ENCODE measurements at places on chromosomes 1 and 21. TPM values are rescaled to one million over a fixed set of nuclear protein-coding genes. Genes with fewer than 3 reads are reported as not detected.

The AADACL4 gene
- polyA plus RNA-seq = not detected

GRCh38 chr1:98426092-98426491 lies 235.4 kb upstream of the SNX7 start:
- H3K27ac ChIP-seq = no peak overlapping the region
- no peaks in the 10 kb centered on the region for H3K36me3 ChIP-seq
- no peak for DNase-seq
- H3K4me3 ChIP-seq = no peak overlapping the region

The BGLAP gene
- 5.8 TPM for polyA plus RNA-seq

DNA sequence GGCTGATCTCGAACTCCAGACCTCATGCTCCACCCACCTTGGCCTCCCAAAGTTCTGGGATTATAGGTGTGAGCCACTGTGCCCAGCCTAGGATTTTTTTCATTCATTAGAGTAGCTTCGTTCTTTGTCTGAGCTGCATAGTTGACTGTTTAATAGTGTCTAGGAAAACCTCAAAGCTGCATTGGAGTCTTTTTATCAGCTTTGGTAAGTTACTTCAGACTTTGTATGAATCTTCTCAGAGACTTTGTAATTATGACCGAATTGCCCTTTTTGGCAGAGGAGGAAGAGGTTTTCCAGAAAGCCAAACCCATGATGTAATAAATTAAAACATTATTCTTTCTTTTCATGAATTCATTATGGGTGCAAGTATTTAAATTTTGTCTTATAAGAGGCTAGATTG lies 5.1 kb downstream of the DNAJB4 start:
- H3K27ac ChIP-seq = no peak overlapping the region
- H3K4me1 ChIP-seq = peaks cover 5% of the 10 kb centered on the region
- no peak overlapping the region for H3K4me3 ChIP-seq
- no peaks in the 10 kb centered on the region for H3K27me3 ChIP-seq

- peaks cover 3% of the 10 kb centered on the region for H3K27me3 ChIP-seq
- DNase-seq = no peak
- no peak overlapping the region for H3K27ac ChIP-seq
These were observed 29.0 kb downstream of the GRHL3 start for GRCh38 chr1:24348196-24348595.

DNA sequence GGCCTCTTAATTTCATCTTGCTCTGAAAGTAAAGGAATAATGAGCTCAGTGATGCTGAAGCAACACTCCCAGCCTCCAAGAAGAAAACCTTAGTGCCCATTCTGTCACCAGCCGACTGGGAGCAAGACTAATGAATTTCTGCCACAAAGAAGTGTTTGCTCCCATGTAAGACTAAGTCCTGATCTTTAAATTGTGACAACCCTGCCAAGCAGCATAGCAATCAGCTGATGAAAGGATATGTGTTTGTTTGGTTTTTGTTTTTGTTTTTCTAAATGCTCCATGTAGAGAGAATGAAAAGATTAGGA lies 113.7 kb upstream of the PALMD start:
- no peaks in the 10 kb centered on the region for H3K36me3 ChIP-seq
- H3K27me3 ChIP-seq = no peaks in the 10 kb centered on the region
- no peaks in the 10 kb centered on the region for H3K4me1 ChIP-seq
- H3K4me3 ChIP-seq = no peak overlapping the region
- no peak for DNase-seq

DNA sequence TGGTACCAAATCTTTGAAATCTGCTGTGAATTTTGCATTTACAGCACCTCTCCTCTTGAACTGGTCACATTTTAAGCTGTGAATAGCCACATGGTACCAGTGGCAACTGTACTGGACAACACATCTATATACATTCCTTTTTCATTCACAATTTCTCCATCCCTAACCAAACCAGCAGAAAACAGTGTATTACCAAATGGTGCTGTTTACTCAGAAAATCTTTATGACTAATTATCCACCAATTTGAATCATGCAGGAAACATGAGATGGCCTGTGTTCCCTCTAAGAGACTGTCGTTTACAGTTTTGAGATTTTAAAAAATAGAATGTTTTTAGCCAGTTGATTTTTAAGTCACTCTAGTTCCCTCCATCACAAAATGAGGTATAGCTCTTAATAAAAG lies 17.6 kb upstream of the CCT8 start:
- no peak for DNase-seq
- H3K27ac ChIP-seq = no peak overlapping the region
- no peak overlapping the region for H3K4me3 ChIP-seq

The AMIGO1 gene
- polyA plus RNA-seq = 2.0 TPM

The S100A7 gene
- not detected for polyA plus RNA-seq

DNA sequence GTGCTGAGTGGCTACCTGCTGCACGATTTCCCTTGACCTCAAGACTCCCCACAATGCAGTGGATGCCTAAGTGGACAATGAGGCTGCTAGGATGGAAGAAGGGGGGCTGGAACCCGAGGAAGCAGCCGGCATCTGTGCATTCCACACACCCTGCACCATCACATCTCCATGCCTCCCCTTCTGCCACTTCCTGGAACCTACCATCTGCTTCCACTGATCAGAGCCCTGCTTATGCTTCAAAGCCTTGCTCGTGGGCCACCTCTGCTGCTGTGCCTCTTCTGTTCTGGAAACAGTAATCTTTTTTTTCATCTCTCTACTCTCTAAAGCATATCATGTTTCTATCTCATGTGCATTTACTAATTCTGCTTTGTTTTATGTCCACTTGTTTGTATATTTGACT lies 66.2 kb upstream of the WDR26 start:
- H3K36me3 ChIP-seq = no peaks in the 10 kb centered on the region
- no peak overlapping the region for H3K4me3 ChIP-seq
- no peak overlapping the region for H3K27ac ChIP-seq
- H3K27me3 ChIP-seq = no peaks in the 10 kb centered on the region

DNA sequence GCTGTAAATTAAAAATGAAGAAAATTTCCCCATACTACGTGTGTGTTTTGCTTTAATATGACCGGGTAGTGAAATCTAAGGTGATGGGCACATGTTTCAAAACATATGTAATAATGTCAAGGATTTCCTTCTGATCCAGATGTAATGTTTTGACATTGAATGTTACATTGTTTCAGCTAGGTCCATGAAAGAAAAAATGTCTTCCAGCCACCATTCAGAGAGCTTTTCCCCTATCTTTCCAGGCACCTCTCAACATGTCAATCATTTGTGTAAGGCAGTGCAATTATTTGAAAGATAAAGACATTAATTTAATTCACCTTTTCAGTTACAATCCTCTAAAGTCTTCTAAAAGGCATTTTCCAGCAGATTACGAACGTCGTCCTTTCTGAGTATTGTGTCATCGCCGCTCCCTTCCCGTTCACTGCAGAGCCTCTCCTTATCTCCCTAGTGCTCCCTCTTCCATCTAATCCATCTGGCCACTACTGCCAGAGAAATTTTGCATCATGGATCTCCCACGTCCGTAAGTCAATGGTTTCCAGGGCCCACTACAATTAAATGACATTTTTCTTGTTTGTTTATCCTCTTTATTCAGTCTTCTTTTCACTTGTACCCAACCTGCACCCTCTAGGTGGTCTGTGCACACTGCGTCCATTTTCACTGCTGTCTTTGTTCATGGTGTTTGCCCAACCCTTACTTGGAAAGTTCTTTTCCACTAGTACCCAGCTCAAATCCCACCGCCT lies 1.3 kb upstream of the VAMP3 start:
- H3K4me3 ChIP-seq = no peak overlapping the region
- H3K27ac ChIP-seq = no peak overlapping the region
- DNase-seq = no peak
- H3K4me1 ChIP-seq = peaks cover 7% of the 10 kb centered on the region
- H3K36me3 ChIP-seq = peaks cover 5% of the 10 kb centered on the region

DNA sequence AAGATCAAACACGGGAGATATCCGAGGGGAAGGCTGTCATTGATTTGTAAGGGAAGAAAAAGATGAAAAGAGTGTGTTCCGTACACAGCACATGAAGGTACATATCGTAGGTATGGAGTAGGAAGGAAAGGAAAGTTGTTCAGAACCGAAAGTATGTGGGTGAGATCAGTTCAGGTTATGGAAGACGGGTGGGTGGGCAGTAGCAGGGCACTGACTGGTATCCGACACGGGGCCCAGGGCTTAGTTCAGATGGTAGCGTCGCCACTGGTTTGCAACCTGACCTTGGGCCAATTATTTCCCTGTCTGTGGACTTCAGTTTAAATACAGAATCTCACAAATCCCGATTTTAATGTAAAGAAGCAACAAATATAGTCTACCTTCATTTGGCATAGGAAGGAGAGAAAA lies 27.8 kb upstream of the A3GALT2 start:
- peaks cover 1% of the 10 kb centered on the region for H3K36me3 ChIP-seq
- DNase-seq = peak; percentile 55
- H3K27ac ChIP-seq = peak overlapping the region; percentile 81
- H3K4me1 ChIP-seq = peaks cover 38% of the 10 kb centered on the region
- H3K27me3 ChIP-seq = no peaks in the 10 kb centered on the region

The PTPN7 gene
- 4.4 TPM for polyA plus RNA-seq

DNA sequence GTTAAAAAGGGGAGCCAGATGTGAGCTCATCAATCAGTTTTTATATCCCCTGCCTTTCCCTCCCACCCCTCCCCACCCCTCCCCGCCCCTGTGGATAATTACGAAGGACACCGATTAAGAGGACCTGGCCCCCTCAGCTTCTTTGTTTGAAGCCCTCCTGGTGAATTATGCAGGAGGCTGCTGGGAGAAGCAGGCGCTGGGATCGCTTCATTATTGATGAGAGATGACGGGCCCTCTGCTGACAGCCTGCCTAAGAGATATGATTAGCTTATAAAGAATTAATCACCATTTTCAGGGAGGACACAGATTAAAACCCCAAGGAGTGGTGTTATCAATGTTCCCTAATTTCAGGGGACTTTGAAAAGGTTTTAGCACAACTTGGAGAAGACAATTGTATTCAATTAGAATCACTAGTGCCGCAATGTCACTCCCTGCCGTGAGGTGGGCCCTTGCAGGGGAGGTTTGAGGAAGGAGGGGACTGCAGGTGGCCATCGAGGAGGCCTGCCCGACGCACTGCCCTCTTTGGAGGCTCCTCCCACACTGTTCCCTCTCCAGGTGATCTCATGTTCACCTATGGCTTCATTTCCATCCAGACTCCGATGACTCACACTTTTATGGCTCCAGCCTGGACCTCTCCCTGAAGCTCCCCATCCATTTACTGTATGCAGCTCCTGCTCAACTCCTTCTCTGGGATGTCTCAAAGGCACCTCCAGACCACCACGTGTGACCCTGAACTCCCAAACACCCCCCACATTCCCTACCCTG lies 67.0 kb upstream of the KLHDC7A start:
- no peaks in the 10 kb centered on the region for H3K27me3 ChIP-seq
- no peak overlapping the region for H3K27ac ChIP-seq
- peak; percentile 25 for DNase-seq
